ENCODE measurements at places on chromosomes 16 and 17.

GRCh38 chr16:49352892-49353291 is 20.7 kb upstream of the C16orf78 start:
- DNase-seq = no peak

GRCh38 chr16:9567666-9568065 is 476.2 kb downstream of the HAPSTR1 start:
- no peak for DNase-seq

GRCh38 chr17:55171634-55172328 is 93.0 kb upstream of the HLF start:
- DNase-seq = no peak

- DNase-seq = no peak
Observed at GRCh38 chr17:8369944-8370343, 6.6 kb downstream of the KRABD2 start.

DNA sequence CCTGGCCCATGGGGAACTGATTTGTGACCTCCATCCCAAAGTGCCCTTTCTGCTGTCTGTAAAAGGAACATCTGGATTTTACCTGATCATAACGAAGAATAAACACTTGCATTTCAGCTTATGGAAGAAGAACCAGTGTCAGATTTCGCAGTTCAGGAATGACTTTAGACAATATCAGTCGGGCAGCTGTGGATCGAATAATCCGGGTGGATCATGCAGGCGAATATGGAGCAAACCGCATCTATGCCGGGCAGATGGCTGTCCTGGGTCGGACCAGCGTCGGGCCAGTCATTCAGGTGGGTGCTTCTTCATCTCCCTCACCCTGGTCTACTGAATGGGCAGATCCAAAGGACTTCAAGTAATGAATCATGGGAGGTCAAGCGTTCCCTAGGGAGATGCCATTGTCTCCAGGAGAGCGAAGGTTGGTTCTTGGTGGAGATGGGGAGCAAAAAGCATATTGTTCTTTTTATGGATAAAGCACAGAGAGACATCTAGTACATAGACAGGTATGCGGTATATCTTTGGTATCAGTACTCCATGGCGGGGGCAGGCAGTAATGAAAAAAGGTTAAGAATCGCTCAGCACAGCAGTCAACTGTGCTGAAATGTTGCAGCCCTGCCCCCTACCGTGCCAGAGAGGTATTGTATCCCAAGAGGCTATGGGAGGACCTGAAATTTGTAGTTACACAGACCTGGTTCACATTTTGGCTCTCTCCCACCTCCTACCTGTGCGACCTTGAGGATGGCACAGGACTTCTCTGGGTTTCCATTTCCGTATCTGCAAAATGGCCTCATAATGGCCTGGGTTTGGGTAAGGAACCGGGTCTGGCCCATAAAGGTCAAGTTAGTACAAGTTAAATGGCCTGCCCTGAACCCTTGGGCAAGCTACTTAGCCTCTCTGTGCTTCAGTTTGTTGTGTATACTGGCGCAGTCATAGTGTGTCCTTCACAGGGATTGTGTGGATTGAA is 4.7 kb downstream of the COQ7 start:
- DNase-seq = no peak

GRCh38 chr17:47684535-47685193 is 9.3 kb upstream of the TBKBP1 start:
- no peak for DNase-seq

- no peak for DNase-seq
Observed at GRCh38 chr17:19497624-19498023, 36.0 kb upstream of the SLC47A1 start.

- DNase-seq = no peak
Observed at GRCh38 chr17:81140695-81141094, 24.6 kb upstream of the PVALEF start.

GRCh38 chr17:33142705-33143299 is 150.3 kb downstream of the ASIC2 start:
- no peak for DNase-seq

GRCh38 chr16:67437513-67437912 is 6.6 kb downstream of the HSD11B2 start:
- DNase-seq = no peak

- DNase-seq = no peak
Observed at GRCh38 chr16:14286368-14287230, 215.5 kb downstream of the MRTFB start.

DNA sequence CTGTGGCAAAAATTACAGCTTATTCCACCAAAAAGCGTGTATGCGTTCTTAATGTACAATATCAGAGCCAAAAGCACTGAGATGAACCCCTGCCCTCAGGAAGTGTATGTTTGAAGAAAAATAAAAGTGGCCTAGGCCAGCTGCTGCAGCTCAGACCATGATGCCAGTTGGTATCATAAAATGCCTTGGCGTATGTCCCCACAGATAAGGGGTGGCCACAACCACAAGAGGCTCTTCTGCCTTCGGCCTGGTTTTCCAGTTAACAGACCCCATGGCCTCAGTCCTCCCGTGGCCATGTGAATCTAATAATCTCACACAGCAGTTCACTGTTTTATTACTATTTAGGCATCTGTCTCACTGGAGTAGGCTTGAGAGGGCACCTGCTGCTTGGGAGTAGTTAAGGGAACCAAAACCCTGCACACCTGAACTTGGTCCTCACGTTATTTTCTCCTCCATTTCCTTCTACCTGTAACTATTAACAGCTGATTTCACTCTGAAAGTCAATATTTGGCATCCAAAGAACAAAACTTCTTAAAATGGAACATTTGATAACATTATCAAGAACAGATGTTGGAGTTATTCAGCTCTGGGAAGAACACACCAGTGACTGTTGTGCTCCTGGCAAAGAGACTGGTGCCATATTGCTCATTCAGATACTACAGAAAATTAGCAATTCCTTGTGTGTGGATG is 34.8 kb upstream of the ERN1 start:
- no peak for DNase-seq

DNA sequence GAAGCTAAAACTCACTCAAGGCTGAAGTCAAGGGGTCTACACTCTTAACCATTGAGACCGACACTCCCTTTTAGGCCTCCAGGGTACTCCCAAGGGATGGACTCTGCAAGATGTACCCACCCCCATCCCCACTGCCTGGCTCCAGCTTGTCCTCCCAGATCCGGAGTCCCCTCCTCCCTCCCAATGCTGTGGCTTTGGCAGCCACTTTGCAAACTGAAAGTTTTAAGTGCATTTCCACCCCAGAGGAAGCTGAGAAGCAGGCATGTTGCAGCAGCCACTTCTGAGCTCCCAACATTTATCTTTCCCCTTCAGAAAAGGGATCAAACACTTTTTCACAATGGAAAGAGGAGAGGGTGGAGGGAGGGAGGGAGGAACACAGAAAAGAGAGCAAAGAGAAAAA is 115.2 kb downstream of the COPRS start:
- no peak for DNase-seq

DNA sequence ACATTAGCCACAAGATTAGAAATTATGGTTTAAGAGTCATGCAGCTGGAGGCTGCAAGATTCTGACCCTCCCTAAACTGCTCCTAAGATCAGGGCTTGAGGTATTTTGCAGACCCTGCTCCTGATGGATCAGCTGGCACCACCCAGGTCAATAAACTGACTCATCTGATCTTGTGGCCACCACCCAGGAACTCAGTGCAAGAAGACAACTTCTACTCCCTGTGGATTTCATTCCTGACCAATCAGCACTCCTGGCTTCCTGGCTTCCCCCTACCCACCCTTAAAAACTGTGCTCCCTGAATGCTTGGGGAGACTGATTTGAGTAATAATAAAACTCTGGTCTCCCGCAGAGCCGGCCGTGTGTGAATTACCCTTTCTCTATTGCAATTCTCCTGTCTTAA is 25.0 kb upstream of the MILR1 start:
- DNase-seq = no peak

- DNase-seq = no peak
Observed at GRCh38 chr16:67256701-67257230, 8.0 kb downstream of the SLC9A5 start.

- DNase-seq = no peak
Observed at GRCh38 chr16:66152823-66153393, 213.6 kb upstream of the CDH5 start.

GRCh38 chr16:13936596-13937081 is 16.7 kb downstream of the ERCC4 start:
- no peak for DNase-seq

- peak; percentile 59 for DNase-seq
Observed at GRCh38 chr16:81600275-81600674, 155.7 kb downstream of the CMIP start.

DNA sequence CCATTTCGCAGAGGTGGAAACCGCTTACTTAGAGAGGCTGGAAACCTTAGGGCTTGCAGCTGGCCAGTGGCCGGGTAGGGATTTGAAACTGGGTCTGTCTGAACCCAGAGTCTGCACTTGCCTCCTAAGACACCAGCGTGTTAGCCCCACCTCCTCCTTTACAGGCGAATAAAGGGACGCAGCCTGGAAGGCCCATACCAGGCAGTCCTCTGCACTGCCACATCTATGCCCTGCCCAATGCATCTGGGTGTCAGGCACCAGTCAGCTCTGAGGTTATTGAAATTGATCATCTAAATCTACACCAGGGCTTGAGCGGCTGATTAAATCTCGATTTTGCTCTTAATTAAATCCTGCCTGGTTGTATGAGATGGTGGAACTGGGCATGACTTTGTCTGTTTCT is 19.9 kb upstream of the NAGS start:
- DNase-seq = no peak

DNA sequence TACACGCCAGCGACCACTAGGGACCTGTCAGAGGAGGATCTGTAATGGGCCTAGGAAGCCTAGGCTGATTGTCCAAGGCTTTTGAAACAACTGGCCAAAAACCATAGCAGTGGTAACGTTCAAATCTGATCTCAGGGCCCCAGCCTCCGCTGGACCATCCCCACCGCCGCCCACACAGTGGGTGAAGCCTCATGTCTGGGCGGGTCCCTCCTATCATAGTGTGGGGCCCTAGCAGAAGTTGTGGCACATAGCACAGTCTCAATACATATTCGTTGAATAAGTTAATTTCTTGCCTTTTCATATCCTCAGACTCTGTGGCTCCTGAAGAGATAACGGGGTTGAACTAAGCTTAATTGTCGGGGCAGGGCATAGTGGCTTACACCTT is 818 bp downstream of the DPH1 start:
- DNase-seq = no peak

DNA sequence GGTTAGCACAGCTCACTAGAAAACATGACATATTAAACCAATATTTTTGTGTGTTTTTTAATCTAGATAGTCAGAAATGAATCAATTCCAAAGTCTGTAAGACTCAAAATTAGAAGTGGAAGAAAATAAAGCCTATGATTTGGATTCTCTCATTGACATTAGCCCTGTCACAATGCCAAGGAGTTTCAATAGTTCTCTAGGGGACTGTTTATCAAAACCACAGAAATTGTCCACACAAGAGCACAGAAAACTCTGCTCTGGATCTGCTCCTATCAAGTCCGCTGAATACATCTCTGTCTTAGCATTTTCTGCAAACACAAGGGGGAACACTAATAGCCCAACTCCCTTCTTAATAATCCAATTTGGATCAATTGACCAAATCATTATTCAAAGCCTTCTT is 152.0 kb downstream of the HS3ST3B1 start:
- no peak for DNase-seq

DNA sequence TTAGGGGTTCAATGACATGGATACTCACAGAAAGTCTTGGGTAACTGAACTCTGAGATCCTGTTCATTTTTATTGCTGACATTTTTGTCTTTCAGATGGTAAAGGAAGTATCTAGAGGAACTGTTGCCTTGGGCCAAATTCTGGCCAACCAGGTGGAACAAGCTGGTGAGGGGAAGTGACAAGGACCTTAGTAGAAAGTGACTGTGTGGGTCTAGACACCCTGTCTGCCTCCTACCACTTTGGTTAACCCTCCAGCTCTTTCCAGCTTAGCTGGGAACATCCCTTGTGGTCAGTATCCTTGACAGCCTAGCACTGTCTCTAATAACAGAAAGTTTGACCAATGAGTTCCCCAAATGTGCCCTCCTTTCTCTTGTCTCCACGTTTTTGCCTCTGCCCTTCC is 28.8 kb upstream of the PRKCB start:
- no peak for DNase-seq

- no peak for DNase-seq
Observed at GRCh38 chr17:21010705-21011596, 31.9 kb downstream of the USP22 start.

- peak; percentile 11 for DNase-seq
Observed at GRCh38 chr16:88535191-88535856, 34.9 kb upstream of the ZC3H18 start.

- no peak for DNase-seq
Observed at GRCh38 chr16:79751471-79752184, 151.1 kb upstream of the MAF start.

- no peak for DNase-seq
Observed at GRCh38 chr16:71846431-71846830, 655 bp downstream of the ATXN1L start.

DNA sequence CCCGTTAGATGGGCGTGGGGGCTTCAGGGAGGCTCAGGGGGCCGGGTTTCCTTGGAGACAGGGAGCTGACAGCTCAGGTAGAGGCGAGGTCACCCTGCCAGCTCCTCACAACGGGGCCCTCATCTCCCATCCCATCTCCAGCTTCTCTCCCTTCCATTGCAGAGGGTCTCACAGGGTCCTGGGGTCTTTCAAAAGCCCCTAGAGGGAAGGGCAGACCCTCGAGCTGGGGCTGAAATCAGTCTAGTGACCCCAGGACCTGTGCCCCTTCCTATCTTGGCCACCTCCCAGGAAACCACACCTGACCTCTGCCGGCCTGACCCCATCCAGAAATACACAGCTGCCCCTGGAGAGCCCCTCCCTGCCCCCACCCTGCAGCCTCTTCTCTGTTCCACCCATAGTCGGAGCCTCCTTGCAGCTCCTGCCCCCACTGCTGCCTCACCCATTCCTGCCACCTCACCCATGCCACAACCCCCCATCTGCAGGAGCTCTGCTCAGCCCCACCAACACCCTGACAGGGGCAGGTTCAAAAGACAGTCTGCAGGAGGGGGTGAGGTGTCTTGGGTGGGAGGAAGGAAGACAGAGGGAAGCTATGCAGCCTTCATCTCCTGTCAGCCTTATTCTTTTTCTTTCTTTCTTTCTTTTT is 23.4 kb downstream of the PIK3R5 start:
- no peak for DNase-seq

DNA sequence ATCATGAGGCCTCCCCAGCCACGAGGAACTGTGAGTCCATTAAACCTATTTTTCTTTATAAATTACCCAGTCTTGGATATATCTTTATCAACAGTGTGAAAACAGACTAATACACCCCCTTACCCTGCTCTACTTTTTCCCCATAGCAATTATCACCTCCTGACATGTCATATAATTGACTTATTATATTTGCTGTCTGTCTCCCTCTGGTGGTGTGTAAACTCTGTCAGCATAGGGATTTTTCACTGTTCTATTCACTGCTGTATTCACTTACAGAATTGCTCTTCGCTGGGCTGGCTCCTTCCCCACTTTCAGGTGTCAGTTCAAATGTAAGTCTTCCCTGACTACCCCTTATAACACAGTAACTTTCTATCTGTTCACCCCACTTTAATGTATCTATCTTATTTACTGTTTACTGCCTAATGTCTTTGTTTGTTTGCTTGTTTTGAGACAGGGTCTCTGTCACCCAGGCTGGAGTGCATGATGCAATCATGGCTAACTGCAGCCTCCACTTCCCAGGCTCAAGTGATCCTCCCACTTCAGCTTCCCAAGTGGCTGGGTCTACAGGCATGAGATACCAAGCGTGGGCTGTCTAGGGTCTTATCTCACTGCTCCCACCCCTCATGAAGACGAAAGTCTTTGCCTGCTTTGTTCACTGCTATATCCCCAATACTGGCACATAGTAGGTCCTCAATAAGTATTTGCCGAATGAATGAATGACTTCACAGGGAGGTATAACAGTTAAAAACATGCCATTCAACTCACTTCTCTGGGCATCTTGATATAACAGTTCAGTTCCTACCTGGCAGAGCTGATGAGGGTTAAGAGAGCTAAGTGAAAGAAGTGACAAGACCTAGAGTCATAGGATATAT is 52.4 kb upstream of the CDH3 start:
- no peak for DNase-seq

All from retina (tissue), 1 donor.